ENCODE measurements at places on chromosomes 5 and 9.

DNA sequence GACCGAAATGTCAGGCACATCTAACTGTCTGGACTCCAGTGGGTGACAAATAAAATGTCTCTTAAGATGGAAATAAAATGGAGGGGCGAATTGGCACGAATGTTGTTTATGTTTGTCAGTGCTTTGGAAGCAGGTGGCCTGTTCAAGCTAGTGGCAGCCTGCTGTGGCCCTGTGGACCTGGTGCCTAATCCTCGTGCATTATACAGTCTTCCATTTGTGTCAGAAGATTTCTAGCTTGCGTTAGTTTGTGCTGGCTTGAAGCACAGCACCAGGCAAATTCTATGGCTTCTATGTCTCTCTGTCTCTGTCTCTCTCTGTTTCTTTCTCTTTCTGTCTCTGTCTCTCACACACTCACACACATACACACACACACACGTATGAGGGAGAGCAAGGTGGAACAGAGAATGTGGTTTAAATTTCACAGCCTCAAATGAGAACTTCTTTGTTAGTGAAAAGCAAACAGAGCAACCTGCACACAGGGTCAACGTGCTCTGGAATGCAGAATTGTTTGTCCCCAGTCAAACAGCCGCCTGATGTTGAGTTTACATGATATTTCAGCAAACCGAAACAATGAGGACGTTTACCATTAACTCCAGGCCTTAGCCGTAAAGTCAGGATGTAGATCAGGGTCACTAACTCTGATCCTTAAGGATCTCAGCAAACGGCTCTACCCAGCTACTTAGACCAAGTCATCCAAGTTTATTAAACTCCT, 39.0 kb upstream of the CD180 start:
- no peak for DNase-seq

DNA sequence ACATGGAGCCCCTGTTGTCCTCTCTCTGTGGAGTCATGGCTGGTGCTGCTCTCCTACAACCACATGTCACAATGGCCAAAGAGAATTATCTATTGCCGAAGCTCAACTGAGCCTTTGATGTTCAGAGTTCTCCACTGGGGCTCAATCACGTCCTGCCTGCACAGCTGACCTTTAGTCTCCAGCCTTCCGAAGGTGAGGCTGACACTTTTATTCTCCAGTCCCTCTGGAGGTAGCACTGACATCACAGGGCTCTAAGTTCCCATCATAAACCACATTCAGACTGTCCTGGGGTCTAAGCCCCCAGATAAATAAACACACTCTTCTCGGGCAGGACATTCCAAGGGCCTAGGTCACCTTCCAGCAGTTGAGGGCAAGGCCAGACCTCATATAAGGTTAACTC, 23.4 kb downstream of the ADCY2 start:
- no peak for DNase-seq

- DNase-seq, result no peak
These were observed 3.2 kb upstream of the SMIM32 start for GRCh38 chr5:136195971-136196820.

GRCh38 chr9:4328723-4329122, 28.9 kb upstream of the GLIS3 start:
- DNase-seq, result no peak

DNA sequence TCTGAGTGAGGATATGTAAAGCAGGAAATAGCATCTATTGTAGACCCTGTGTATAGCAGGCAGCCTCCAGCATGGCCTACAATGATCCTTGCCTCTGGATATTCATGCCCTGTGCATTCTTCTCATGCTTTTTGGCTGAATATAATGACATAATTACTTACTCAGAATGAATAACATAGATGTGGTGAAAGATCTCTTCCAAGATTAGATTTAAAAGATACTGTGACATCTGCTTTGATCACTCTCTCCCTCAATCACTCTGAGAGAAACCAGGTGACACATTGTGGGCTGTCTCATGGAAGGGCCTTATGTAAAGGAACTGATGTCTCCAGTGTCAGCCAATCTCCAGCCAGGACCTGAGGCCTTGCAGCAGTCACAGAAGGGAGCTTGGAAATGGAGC, 376.7 kb downstream of the DNAH5 start:
- DNase-seq, result no peak

DNA sequence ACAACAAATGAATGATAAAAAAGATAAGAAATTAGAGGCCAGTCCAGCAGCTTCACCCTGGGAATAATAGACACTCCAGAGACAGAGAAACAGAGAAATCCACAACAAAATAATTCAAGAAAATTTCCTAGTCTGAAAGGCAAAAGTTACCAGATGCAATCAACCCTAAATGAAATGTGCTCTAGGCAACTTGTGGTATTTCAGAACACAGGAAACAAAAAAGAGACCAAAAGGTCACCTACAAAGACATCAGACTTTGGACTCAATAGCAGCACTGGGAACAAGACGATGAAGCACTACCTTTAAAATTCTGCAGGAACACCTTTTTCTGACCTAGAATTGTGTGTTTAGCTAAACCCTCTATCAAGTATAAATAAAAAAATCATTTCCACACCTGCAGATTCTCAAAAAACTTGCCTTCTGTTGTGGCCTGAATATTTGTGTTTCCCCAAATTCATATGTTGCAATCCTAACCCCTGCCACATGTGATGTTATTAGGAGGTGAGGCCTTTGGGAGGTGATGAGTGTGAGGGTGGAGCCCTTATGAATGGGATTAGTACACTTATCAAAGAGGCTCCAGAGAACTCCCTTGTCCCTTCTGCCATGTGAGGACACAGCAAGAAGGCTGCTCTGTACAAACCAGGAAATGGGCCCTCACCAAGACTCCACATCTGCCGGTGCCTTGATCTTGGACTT, 5.9 kb upstream of the MAPK9 start:
- DNase-seq, result no peak

- no peak for DNase-seq
These were observed 1.7 kb downstream of the SSBP2 start for GRCh38 chr5:81749192-81749560.

DNA sequence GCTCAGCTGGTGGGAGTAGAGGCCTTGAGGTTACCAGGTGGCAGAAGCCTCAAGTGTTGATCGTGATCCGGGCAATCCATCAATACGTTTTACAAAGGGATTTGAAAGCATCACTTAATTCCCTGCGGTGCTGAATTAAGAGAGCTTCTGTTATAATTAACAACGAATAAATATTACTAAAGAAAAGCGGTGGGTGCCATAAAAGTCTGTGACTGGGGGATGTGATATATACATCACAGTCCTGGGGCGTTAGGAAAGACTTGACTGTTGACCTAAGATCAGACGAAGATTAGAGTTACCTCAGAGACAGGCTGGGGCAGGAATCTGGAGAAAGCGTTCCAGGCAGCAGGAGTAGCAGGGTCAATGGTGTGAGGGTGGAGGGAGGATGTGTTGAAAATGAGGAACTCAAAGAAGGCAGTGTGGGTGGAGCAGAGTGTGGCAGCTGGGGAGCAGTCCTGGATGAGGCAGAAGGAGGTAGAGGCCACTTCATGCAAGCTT, 6.7 kb upstream of the C5orf63 start:
- DNase-seq, result no peak

GRCh38 chr9:127149463-127150390, 27.3 kb upstream of the ANGPTL2 start:
- no peak for DNase-seq

- no peak for DNase-seq
These were observed 220.8 kb downstream of the PRR16 start for GRCh38 chr5:120684749-120685415.

GRCh38 chr5:132007399-132008162, 3.9 kb downstream of the ACSL6 start:
- DNase-seq, result peak; percentile 86

GRCh38 chr5:144247131-144247530, 76.5 kb downstream of the KCTD16 start:
- no peak for DNase-seq

DNA sequence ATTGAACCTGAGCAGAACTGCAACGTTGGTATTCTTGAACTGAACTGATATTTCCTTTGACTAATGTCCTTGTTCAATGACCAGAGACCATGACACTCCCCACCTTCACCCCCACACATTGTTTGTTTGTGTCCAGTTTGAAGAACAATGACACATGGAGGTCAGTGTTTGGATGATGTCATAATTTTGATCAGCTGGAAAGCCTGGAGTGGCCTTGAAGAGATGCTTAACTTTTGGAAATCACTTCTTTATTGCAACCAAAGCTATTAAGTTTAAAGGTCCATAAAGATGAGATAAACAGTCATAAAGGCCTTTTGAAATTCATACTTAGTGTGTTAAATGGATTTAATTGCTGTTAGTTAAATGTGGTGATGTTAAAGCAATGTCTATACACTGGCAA, 92.7 kb downstream of the TMC1 start:
- DNase-seq, result no peak

DNA sequence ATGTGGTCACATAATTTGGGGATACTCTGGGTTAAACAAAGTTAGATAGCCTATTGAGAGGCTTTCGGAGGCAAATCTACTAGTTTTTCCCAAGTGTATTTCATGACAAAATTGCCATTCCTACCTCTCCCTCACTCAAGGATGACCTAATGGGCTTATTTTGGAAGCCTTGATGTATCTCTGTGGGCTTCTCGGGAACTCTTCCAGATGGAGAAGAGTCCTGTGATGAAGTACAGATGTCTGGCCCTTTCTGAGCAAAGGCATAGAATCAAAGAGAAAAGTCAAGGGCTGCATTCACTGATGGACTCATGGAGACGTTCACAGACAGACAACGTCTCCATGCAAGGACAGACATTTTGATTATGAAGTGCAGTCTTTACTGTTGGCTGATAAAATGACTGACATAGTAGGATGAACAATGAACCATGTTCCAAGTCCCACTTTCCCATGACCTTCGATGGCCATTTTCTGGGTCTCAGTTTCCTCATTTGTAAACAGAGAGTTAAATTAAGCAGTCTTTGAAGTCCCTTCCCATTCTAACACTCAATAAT, 347.2 kb upstream of the CD180 start:
- no peak for DNase-seq

DNA sequence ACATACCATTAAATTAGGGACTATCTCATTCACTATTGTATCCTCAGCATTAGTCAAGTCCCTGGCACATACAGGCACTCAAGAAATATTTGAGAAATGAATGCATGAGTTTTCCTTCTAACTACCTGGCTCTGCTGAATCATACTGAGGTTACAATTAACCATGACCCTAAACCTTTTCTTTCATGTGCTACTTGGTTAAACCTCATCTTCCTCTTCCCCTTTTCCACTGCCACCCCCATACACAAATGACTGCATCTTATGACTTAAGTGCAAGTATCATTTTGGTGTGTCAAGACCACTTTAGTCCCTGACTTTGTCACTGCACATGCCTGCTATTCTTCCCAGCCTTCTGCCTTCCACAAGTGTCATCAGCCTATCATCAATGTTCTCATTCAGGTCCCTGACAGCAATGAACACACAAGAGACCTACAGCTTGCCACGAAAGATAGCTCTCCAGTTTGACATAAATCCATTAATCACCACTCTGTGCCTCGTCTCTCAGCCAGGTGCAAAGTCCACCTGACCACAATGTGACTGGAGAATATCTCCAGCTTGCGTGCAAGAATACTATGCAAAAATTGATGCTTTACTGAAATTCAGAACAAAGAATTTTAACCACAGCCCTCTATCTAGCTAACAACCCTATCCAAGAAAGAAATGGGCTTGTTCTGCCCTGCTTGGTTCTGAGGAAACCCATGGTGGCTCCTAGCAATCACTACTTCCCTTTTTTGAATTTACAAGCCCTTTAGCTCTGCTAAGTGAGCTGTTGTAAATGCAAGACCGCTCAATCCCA, 74.5 kb downstream of the MAPKAP1 start:
- DNase-seq, result no peak

DNA sequence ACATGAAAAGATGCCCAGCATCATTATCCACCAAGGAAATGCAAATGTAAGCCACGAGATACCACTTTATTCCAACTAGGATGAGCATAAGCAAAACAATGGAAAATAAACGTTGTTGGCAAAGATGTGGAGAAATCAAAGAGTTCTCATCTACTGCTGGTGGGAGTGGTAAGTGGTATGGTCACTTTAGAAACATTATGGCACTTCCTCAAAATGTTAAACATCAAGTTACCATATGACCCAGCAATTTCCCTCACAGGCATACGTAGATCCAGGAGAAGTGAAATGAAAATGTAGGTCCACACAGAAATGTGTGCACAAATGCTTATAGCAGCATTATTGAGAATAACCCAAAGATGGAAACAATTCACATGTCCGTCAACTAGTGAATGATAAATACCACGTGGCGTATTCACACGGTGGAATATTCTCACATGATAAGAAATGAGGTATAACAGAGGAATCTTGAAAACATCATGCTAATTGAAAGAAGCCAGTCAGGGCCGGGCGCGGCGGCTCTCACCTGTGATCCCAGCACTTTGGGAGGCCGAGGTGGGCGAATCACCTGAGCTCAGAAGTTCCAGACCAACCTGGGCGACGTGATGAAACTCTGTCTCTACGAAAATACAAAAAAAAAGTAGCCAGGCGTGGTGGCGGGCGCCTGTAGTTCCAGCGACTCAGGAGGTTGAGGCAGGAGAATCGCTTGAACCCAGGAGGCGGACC, 16.4 kb upstream of the FLT4 start:
- no peak for DNase-seq

GRCh38 chr5:34826347-34826746, 12.6 kb upstream of the TTC23L start:
- no peak for DNase-seq

DNA sequence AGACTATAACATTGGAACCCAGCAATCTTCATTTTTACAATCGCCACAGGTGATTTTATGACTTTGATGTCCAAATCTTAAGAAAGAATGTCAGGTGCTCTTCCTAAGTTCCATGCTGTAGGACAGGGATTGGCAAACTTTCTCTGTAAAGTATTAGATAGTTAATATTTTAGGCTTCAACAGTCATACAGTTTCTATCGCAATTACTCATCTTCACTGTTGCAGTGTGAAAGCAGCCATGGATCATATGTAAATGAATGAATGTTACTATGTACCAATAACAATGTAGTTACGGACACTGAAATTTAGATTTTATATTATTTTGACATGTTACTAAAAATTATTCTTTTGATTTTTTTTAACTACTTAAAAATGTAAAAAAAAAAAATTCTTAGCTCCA, 169.7 kb downstream of the DTWD2 start:
- no peak for DNase-seq

Measured in amygdala (tissue), 56 donors.